NCI-H526 (cell line): ENCODE measurements at places on chromosomes 2 and 18.

DNA sequence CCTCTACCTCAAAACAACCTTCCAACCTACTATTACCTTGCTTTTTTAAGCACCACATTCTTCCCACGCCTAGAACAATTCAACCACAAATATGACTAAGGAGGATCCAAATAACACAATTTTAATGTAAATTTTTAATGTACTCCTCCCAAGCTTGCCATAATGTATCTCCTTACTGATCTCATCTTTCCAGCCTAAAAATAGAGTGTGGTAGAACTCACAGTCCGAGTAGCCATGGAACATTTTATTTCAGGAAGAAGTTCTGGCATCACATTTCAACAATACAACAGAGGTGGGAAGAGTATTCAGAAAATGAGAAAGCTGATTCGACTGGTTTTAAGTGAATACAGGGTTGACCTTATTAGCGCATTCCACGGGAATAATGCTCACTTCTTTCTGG is 15.4 kb downstream of the FEZ2 start:
- no peak for DNase-seq

- peak; percentile 21 for DNase-seq
These were observed 63.0 kb upstream of the CPO start for GRCh38 chr2:206876216-206876860.

DNA sequence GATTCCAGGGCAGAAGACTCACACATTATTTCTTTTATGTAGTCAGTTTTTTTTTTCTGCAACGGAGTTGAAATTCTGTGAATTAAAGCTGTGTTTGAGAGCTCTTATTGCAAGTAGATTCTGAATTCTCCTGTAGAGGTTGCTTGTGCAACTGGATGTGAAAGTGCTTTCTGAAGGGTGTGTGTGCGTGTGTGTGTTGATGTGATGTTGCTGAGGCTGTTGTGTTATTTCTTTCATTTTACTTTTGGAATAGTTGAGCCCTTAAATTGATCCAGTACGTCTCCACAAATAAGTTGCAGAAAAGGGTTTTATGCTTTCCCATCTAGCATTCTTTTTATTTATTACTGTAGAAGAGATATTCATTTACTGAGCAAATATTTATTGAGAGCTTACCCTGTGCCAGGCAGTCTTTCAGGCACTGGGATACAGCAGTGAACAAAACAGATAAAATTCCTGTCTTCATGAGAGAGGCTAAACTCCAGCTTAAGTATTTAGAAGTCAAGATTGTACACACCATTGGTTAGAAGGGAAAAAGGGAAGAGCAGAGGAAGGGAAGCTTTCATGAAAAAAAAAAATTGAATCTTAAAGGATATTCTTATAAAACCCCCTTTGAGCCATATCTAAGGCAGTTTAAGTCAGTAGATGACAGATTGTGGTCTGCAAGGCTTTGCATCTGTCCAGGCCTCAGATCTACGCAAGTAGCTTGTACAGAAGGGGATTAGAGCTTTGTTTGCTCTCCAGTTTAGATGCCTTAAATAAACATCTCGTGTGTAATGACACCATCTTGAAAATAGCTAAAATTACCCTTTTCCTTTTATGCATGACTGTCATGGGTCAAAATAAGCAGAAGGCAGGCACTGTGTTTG is 58.2 kb downstream of the MYO1B start:
- no peak for DNase-seq

GRCh38 chr18:3595369-3596273 is 145.6 kb downstream of the TGIF1 start:
- peak; percentile 76 for DNase-seq

DNA sequence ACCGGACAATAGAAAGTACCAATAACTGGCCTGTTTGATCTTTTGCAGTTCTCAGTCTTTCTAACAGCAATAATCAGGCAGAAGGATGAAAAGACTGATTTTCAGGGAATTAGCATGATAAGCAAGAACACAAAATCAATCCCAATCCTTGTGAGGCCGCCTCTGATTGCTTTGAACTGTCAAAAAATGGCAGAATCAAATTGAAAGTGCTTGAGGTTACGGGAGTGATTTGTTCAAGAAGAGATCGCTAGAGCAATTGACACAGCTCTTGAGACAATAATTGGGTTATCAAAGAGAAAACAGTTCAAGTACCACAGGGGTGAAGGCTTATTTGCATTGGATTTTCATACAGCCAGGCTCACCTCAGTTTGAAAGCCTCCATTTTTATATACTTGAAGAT is 663.4 kb downstream of the ARHGAP15 start:
- DNase-seq: peak; percentile 13
